Effector memory CD8-positive, alpha-beta T cell (primary cell): ENCODE measurements at places on chromosomes 5 and 9.

DNA sequence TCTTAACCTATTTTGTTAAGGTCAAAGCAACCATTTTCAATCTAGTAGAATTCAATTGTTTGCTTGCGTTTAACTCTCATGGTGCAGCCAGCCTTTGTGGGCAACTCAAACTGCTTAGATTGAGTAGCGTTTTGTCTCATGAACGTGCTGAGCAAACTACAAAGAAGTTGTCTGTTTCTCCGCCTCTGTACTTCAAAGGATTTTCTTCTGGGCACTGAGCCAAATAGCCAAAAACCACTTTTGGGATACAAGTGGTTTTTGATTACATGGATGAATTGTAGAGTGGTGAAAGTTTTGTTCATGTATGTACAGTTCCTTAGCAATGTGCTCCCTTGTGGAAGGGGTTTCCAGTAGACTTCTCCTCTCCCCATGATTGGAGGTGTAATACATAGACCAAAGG lies 122.9 kb downstream of the CFAP90 start:
- no peak for DNase-seq

DNA sequence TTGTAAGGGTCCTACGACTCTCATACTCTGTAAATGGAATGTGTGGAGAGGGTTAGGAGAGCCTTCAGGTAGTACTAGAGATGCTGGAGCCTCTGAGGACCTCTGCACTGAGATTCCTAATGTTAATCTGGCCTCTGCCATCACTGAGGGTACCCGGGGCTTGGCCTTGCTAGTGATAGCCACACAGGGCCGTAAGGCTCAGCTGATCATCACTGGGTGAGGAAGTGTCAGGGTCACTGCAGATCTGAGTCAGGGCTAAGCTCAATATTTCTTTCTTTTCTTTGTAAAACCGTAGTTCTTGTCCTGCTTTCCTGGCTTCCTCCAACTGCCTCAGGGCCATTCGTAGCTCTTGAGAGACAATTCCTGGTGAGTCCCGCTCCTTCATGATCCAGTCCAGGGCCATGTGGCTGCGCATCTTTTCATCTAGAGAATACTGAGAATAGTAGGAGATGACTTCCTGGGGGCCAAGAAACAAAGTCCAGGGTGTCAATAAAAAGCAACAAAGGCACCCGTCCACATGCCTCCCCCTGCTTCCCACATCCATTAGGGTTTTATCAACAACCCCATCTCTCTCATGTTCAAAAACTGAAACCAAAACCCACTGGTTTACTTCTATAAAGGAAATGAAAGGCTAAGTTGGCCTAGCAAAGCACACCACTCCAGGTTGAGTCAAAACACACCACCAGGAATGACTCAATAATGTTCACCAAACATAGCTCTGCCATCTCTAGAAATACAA lies 47.7 kb downstream of the LIX1 start:
- DNase-seq = no peak

- no peak for DNase-seq
Measured at GRCh38 chr5:111738118-111738517, 18.9 kb downstream of the NREP start.

GRCh38 chr5:107277485-107278125 lies 393.1 kb downstream of the EFNA5 start:
- no peak for DNase-seq
